ENCODE measurements at places on chromosomes 7 and 10.

DNA sequence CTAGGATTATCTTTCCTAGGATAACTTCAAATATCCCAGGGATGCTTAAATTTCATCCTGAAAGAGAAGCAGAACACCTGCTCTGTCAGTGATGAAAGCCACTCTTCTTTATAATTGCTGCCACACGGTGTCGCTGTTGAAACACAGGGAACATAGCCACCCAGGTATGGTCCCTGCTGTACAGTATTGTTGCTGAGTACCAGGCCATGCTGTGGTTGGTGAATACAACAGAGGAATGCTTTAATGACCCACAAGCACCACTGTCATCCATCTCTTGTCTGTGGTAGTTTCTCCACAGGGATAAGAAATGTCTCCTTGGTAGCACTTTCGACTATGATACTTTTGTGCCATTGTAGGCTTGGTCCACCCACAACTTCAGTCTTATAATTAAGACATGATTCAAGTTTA, 70.6 kb upstream of the STARD3NL start:
- DNase-seq, result no peak

GRCh38 chr7:149414745-149415390, 46.0 kb downstream of the ZNF777 start:
- peak; percentile 44 for DNase-seq

DNA sequence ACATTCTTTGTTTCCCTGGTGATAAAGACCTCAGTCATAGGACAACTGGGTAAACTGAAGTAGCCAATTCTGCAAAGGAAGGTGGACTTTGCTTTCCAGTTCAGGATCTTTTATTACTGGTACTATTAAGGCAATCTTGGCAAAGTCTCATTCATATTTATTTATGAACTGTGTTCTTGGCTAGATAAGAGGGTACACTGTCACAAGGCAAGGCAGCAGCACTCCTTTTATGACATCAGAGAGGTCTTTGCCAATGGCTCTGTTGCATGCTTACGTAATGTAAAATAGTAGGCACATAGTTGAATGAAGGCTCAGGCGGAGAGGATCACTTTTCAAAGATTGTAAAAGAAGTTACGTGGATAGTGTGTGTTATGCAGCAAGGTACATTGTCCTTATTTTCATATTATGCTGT, 63.7 kb upstream of the PDK4 start:
- no peak for DNase-seq

GRCh38 chr7:136020556-136020955, 43.4 kb upstream of the MTPN start:
- DNase-seq, result no peak

GRCh38 chr7:105802604-105803428, 73.6 kb downstream of the ATXN7L1 start:
- no peak for DNase-seq

GRCh38 chr10:48691812-48692528, 7.3 kb downstream of the WDFY4 start:
- DNase-seq, result no peak

DNA sequence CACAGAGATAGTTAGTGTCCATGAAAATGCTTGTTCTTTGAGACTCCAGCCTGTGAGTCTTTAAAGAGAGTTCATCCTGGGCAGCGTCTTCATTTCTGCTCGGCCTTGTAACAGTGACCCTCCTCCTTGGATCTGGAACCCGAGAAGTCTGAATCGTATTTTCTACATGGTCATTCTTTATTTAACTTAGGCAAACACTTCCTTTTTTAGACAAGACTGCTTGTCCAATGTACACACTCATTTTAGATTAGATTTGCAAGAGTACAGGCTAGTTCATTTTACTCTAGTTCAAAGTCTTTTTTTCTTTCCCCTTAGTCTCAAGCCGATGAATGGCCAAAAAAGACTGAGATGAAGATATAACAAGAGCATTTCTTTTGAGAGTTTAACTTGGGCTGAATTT, 133.5 kb downstream of the CHN2 start:
- no peak for DNase-seq

GRCh38 chr10:18501629-18502028, 149.8 kb downstream of the NSUN6 start:
- DNase-seq, result no peak

DNA sequence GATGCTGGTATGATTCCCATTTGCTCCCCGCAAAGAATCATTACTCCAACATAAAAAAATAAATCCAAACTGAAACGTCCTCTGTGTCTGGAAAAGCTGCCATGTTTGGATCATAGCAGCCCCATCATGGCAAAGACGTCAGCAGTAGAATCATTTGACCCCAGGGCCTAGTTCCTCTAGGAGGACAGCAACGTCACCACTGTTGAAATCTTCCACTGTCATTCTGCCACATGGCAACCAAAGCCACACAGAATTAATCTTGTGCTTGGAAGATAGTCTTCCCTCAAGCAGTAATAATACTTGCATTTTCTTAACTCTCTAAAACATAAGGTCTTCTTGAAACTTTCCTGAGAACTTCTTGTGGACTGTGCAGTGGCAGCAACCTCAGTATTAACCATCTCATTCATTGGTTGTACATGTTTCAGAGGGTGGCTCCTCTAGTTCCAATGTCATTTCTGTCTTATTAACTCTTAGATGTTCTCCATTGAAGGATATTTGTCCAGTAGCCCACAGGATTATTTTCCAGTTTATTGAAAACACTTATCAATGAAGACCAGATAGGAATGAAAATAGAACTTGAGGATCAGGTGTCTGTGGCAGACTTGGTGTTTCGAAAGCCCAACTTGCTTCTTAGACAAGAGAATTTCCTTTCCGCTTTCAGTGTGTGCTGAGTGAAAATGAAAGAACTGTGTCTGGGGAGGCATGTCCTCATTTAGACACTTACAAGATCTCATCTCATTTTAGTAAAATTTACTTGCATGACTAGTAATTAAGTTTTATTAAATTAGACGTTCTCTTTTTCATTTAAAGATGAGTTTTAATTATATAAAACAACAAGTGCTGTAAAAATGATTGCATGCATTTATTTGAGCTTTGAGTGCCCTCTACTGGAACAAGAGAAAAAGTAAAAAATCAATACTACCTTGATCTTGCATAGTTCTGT, 28.9 kb upstream of the INHBA start:
- DNase-seq, result no peak

GRCh38 chr10:6194311-6194710, 8.4 kb upstream of the PFKFB3 start:
- DNase-seq, result no peak

GRCh38 chr7:83655951-83656556, 7.1 kb upstream of the SEMA3E start:
- peak; percentile 10 for DNase-seq
